ENCODE measurements at places on chromosomes 12 and 14.

DNA sequence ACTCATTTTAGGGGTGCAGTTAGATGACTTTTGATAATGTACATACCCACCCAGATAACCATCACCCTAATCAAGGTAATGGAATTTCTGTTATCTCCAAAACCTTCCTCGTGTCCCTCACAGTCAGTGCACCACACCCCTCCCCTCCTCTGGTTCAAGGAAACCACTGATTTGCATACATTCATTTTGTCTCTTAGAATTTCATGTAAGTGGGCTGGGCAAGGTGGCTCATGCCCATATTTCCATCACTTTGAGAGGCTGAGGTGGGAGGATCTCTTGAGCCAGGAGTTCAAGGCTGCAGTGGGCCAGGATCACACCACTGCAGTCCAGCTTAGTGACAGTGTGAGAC is 15.7 kb downstream of the ADIPOR2 start:
- DNase-seq, result no peak

DNA sequence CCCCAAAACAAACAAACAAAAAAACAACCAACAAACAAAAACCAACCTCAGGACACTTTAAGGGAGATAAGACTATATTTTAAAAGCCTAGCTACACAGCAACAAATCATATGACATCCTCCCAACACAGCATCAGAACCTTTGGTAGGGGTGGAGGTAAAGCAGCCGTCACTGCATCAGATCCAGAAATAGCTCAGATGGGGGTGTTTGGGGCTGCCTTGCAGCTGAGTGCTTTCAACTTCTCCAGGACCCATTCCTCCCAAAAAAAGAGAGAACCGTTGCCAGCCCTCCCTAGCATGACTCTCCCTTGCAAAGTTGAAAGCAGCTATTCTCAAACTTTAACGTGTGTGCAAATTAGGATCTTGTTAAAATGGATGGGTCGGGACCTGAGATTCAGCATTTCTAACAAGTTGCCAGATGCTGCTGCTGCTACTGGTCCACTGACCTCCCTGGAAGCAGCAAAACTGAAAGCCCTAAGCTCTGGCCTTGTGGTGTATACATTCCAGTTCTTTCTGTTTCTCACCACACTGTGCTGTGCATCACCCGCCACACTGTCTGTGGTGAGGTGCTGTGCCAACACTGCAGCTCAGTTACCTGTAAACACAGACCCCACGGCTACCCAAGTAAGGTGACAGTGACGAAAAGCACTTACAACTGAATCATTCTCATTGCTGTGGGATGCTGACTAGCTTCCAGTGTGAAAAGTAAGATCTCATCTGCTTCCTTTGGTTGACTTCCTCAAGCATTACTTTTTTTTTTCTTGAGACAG is 54.0 kb downstream of the SLC38A1 start:
- no peak for DNase-seq

GRCh38 chr12:122452701-122453285 is 30.3 kb upstream of the CLIP1 start:
- no peak for DNase-seq

- DNase-seq, result no peak
These were observed 98.7 kb downstream of the HECTD4 start for GRCh38 chr12:112283546-112283945.

DNA sequence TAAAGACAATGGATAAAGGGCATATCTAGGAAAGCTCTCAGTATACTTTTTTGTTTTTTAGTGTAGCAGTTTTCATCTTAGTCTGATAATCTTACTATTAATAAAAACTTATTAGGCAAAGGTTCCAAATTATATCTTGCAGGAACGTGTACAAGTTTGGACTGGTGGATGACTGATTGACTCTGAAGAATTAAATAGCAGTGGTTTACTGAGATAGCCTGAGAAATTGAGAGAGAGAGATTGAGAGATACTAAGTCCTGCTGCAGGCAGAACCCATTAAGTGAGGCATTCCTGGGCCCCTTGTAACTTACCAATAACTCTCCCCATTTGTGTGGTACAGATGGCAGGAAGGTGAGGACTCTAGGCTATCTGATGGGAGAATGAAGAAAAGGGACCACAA is 80.2 kb upstream of the SLC38A2 start:
- no peak for DNase-seq

DNA sequence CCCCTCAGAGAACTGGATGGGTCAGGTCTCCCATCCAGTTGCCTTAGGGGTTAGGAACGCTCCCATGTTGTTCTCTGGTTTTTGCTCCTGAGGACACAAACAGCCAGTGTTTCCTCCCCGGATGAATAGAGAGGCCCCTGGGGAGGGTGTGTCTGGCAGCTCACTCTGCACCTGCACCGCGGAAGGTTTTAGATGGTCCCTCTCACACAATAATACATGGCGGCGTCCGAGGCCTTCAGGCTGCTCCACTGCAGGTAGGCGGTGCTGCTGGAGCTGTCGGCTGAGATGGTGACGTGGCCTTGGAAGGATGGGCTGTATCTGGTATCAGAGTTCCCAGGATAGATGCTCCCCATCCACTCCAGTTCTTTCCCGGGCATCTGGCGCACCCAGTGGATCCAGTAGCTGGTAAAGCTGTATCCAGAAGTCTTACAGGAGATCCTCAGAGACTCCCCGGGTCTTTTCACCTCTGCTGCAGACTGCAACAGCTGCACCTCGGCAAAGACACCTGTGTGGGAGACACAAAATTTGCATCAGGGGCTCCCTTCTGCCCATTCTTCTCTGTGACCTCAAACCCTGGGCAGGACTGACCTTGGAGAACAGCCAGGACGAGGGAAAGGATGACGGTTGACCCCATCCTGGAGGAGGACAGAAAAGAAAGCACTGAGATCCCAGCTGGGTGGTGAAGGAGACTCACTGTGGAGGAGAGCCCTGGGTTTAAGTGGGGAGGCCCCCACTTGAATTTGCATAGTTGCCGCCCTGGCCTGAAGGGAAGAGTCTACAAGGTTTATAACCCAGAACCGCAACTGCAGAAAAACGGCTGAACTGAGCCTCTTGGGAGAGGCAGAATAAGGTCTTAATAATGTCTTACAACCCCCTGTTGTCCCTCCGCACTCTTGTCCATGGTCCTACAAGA is 1324.8 kb downstream of the TMEM121 start:
- DNase-seq, result no peak

DNA sequence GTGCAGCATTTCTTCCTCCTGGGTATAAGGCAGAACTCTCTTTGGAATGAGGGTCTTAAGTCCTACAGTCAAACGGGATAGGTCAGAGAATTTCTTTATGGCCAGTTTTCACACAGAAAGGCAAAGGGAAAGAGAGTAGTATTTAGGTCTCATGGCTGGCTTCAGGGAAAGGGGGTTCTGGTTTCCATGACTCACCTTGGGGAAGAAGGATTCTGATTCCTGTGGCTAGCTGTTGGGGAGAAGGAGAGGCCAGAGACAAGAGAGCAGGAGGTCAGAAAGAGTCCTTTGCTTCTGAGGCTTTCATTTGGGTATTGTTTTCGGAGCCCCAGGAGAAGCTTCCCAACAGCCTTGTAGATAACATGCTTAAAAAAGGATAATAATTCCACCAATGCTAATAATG is 332.5 kb downstream of the NPAS3 start:
- no peak for DNase-seq
